ENCODE measurements at places on chromosomes 5 and 9.

DNA sequence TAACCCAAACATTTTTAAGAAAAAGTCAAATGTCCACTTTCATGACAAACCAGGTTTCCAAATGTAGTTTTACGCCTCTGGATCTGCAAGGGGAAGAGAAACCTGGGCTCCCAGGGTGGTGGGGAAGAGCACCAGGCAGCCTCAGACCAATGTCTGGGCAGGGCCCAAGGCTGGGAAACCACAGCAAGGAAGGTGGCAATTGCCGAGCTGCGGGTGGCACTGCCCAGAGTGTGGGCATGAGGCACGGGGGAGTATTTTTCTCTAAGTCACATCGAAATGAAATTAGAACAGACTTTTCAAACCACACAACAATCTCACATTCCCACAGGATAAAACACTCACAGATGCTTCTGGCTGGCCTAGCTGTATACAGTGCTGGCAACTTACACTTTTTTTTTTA, 32.6 kb upstream of the RASGEF1C start:
- DNase-seq: no peak

DNA sequence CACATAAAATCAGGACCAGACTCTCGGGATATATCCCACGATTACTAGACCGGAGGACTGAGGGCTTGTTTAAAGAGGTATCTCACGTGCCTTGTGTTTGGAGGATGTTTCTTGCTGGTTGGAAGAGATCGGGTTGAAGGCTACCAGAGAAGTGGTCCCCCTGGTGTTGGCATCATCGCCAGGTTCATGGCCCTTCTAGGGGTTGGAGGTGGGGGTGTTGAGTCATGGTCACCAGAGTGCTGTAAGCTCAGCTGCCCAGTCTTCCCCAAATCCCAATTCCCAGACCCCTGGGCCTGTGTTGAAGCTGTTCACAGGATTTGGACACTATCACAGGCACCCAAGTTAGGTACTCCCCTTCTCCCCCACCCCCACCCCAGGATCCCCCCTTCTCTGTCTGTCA, 29.1 kb upstream of the PRDM12 start:
- no peak for DNase-seq

GRCh38 chr5:83750749-83751148, 30.1 kb upstream of the HAPLN1 start:
- no peak for DNase-seq

DNA sequence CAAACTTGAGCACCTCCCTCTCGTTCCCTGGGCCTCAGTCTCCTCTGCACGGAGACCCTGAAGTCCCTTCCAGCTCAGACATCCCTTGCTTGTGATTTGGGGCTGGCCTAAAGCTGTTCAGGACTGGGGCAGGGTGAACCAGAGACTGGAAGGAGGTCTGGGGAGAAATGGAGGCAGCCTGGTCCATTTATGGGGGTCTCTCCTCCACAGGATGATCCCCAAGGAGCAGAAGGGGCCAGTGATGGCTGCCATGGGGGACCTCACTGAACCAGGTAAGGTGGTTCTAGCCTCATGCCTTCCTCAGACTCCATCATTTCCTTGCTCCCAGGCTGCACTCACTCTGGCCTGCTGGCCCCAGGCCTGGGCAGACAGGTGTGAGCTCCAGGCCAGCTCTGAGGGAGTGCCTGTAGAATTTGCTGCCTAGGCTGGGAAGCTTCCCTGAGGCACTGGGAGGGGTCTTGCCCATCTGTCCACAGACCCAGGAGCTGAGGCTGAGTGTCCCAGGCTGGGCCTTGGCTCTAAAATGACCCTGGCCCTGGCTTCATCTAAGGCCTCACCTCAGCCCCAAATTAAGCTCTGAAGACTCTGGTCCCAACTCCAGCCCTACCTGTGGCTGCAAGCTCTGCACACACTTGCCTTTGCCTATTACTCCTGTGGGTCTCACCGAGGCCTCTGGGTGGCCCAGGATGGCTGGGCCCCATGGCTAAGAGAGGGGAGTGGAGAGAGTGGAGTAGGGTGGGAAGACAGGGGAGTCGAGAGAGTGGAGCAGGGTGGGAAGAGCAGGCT, 1.9 kb downstream of the MYOZ3 start:
- DNase-seq: no peak

GRCh38 chr5:56746553-56747339, 68.6 kb upstream of the MAP3K1 start:
- no peak for DNase-seq
